ENCODE measurements at places on chromosomes 3 and 15. TPM values are rescaled to one million over a fixed set of nuclear protein-coding genes. Genes with fewer than 3 reads are reported as not detected.

CELF6 gene
- 0.22 TPM for total RNA-seq

TRAT1 gene
- not detected for total RNA-seq

SCN5A gene
- 0.13 TPM for total RNA-seq

POLQ gene
- total RNA-seq = 1.6 TPM

DNA sequence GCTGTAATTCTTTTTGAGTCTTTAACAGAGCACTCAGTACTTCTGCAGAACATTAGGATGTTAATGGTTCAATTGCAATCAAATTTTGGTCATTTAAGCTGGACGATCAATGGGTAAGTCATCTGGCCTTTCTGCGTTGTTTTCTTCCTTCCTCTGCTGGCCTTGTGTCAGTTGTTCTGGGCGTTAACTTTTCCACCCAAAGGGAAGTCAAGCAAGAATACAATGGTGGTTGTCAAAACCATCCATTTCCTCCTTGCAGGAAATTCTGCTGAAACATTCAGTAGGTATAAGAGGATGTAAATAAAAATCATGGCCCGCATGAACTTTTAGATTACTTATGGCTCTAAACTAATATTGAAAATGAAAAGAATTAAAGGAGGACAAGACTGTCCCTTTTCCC is 584.0 kb downstream of the GRM7 start:
- DNase-seq = no peak

DNA sequence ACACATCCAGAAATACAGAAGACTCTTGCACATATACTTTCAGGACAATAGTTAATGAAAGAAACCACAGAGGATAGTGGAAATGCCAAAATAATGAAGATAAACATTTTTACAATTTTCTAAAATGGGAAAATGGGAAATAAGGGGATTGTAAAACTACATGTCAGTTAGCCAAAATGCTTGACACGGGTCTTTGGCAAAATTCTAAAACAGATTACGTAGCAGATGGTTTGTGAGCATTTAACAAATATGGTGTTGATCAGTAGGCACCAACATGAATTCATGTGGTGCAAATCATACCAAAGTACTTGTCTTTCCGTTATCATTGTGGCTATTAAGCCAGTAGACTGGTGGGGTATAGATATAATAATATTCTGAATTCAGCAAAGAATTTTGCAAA is 348.5 kb upstream of the ROBO1 start:
- DNase-seq = no peak

- DNase-seq = no peak
Measured at GRCh38 chr15:52097180-52097579, 15.4 kb downstream of the BCL2L10 start.

DNA sequence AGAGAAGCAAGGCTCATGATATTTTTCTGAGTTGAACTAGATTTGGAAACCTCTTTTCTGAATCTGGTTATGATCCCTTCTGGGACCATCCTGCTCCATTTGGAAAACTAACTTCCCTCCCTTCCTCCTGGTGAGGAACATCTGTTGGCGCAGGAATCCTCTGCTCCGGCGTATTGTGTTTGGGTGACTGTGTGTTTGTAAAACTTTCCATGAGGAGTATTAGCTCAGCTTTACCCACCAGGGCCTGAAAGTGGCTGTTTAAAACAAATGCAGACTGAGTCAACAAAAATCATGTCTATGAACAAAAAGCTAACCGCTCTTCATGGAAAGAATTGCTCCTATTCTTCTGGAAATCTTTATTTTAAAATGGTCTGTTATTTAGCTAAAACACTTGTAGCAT is 17.7 kb downstream of the STARD9 start:
- DNase-seq = peak; percentile 59

DNA sequence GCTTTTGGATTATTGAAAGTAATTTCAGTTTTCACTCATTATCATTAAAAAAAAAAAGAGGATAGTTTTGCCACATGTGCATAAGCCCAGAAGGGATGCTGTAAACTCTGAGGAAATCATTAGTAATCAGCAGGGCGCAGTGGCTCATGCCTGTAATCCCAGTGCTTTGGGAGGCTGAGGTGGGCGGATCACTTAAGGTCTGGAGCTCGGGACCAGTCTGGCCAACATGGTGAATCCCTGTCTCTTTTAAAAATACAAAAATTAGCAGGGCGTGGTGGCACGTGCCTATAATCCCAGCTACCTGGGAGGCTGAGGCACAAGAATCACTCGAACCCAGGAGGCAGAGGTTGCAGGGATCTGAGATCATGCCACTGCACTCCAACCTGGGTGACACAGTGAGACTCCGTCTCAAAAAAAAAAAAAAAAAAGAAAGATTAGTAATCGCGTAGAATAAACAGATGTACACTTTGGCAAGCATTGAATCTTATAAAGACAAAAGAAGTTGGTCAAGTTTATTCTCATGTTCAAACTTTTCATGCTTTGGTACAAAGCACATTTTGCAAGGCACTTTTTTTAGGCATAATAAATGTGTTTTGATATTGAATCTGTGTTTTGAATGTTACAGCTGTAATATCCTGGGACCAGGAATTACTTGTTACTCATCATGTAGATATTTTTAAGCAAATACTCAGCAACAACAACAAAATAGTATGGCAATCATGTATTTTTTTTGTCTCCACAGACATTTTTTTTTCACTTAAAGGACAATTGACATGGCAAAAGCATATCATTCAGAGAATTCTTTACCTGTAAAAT is 93.2 kb upstream of the AGTR1 start:
- peak; percentile 80 for DNase-seq

DNA sequence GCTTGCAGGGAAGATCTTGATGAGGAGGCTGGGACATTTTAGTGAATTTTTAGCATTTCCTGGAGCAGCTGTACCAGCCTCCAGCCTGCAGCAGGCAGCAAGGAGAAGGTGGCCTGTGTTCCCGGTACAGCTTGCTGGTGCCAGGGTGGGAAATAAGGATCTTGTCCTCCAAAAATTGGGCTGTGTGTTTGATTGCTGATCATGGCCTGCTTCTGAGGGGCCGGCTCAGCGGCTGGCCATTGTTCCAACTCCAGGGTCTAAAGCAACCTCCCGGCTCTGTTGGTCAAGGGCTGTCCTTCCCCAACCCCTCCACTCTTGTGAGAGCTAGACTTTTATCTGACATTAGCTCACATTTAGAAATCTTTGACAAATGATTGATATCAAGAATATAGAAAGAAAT is 5.0 kb downstream of the CFAP100 start:
- no peak for DNase-seq

- no peak for DNase-seq
Measured at GRCh38 chr3:108826309-108827187, 4.0 kb downstream of the TRAT1 start.

- DNase-seq = no peak
Measured at GRCh38 chr15:87793725-87794124, 462.8 kb downstream of the NTRK3 start.

- no peak for DNase-seq
Measured at GRCh38 chr3:123311201-123311600, 109.5 kb downstream of the SEC22A start.

DNA sequence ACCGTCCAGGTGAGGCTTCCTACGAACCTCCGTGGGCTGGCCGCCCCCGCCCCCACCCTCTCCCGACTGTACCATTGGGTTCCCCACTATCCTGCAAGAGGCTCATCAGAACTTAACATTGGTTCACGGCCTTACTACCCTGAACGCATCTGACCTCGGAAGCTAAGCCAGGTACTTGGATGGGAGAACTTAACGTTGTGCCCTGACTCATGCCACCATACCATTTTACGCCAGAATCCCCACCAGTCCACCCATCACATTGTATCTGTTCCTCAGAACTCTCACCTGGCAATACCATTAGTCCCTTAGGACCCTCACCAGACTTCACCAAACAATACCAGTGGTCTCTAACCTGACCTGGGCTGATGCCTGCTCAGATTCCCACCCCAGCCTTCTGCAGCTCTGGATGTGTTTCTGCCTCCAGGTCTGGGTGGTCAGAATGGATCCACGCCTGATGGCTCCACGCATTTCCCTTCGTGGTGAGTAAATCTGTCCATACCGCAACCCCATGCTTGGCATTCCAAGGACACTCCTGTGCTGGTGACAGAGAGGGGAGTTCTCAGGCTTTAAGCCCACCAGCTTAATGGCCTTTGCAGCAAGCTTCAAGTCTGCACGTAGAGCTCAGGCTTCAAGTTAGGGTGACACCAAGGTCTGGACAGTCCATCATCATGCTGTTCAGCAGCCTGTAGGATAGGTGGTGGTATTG is 562 bp downstream of the TCTA start:
- peak; percentile 42 for DNase-seq

GRCh38 chr15:77804210-77804609 is 171.5 kb upstream of the LINGO1 start:
- DNase-seq = peak; percentile 11

GRCh38 chr3:120536642-120537041 is 59.5 kb upstream of the NDUFB4 start:
- DNase-seq = no peak

- DNase-seq = no peak
Measured at GRCh38 chr3:46281551-46281950, 39.3 kb downstream of the CCR3 start.

- peak; percentile 84 for DNase-seq
Measured at GRCh38 chr15:63079947-63080626, 37.5 kb downstream of the TPM1 start.

GRCh38 chr3:9808345-9809037 is 1.6 kb upstream of the TTLL3 start:
- peak; percentile 66 for DNase-seq

- no peak for DNase-seq
Measured at GRCh38 chr15:26129852-26130251, 266.7 kb upstream of the ATP10A start.

Measured in GM23248 (cell line).